ENCODE measurements at places on chromosomes 13 and 19.
A peak's percentile ranks its signal among the peaks of the same experiment; 100 is the strongest.

- DNase-seq = peak; percentile 52
Measured at GRCh38 chr13:26508885-26509284, 48.6 kb upstream of the WASF3 start.

DNA sequence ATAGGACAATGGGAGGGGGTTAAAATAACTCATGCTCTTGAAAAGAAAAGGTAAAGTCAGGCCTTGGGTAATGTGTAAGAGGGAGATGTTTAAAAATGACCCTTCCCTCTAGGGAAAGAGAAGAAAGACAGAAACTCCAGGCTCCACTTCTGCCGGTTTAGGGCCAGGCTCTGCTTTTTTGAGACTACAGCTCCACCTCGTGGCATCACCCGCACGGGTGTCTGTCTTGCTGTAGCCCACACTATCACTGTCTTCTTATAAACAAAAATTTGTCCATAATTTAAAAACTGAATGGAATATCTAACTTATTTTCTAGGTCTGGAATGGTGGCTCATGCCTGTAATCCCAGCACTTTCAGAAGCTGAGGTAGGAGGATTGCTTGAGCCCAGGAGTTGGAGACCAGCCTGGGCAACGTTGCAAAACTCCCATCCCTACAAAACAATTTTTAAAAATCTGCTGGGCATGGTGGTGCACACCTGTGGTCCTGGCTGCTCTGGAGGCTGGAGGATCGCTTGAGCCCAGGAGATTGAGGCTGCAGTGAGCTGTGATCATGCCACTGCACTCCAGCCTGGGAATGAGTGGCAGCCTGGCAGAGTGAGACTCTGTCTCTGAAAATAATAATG lies 65.1 kb upstream of the GTF3A start:
- peak; percentile 29 for DNase-seq

GRCh38 chr19:42313096-42313839 lies at the start of gene TMEM145:
TMEM145 (plus strand) TSS chr19:42313309; CDS start chr19:42313377, 68 bp downstream.
- DNase-seq = no peak

DNA sequence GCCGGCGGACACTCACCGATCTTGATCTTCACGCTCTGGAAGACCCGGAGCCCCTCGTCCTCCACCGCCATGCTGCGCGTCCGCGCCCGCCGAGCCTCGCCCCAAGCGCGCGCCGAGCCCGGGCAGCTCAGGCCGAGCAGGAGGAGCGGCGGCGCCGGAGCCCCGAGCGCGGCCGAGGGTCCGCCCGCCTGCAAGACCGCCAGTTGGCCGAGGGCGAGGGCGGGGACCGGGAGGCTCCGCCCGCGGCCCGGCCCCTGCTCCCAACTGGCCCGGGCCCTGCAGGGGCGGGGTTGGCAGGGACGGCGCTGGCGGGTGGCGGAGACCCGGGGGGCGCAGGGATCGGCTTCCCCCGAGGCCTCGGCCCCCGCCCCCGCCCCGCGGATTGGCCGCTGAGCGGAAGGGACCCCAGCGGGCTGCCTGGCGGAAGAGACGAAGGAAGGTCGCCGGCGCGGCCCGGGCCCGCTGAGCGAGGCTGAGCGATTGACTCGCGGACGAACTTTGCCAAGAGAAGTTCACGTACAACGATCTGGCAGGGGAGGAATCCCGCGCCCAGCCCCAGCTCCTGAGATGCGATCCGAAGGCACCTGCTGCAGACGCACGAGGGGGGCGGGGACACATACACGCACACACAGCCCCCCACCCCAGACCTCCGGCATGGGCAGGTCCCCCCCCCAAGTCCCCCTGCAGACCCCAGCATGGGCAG lies at the start of gene RASA3:
Gene RASA3, minus strand, starts transcription at position 205 of the 703 bp plus-strand sequence. Its CDS starts 134 bp downstream, at position 71.
- DNase-seq = no peak

DNA sequence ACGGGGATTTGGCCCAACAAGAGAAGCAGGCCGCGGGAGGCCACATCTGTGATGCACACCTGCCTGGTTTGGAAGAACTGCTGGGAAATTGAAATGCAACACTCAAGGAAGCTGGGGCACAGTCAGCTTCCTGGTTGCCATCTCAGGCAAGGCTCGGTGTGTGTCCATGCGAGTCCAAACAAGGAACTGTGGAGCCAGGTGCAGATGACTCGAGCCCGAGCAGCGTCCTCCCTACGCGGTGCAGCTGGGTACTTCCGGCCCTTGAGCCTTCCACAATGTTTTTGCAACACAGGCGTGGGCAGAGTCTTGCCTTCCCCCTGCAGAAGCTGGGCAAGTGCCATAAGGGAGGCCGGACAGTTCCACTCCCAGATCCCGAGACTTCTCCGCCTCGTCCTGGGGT lies 94.6 kb downstream of the CRYL1 start:
- DNase-seq = no peak

DNA sequence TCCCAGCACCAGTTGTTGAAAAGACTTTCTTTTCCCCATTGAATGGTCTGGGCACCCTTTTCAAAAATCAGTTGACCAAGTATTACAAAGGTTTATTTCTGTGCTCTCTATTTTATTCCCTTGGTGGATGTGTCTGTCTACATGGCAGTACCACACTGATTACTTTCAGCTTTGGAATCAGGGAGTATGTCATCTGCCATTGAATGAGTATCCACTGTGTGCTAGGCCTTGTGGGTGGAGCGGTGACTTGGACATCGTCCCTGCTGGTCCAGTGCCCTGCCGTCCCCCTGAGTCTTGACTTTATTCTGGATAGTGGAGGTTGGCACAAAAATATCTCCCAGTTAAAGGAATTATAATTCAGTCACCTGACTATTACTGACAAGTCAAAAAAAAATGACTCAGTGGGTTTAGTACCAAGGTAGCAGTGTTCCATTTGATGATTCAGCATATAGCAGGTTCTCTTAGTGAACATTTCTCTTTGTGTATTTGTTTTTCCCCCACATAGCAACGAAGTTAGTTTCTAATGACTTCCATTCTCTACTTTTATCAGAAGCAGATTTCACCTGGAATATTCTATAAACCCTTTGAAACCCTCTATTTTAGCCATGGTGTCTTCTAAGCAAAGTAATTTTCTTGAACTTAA lies 3.9 kb downstream of the UPF3A start:
- no peak for DNase-seq

- no peak for DNase-seq
Measured at GRCh38 chr19:3423183-3423829, 56.9 kb downstream of the NFIC start.

GRCh38 chr19:53275480-53275879 lies 8.0 kb upstream of the VN1R4 start:
- no peak for DNase-seq

- no peak for DNase-seq
Measured at GRCh38 chr13:99288089-99288488, 19.1 kb downstream of the GPR183 start.

GRCh38 chr13:40269086-40269485 lies 397.4 kb downstream of the FOXO1 start:
- DNase-seq = no peak

DNA sequence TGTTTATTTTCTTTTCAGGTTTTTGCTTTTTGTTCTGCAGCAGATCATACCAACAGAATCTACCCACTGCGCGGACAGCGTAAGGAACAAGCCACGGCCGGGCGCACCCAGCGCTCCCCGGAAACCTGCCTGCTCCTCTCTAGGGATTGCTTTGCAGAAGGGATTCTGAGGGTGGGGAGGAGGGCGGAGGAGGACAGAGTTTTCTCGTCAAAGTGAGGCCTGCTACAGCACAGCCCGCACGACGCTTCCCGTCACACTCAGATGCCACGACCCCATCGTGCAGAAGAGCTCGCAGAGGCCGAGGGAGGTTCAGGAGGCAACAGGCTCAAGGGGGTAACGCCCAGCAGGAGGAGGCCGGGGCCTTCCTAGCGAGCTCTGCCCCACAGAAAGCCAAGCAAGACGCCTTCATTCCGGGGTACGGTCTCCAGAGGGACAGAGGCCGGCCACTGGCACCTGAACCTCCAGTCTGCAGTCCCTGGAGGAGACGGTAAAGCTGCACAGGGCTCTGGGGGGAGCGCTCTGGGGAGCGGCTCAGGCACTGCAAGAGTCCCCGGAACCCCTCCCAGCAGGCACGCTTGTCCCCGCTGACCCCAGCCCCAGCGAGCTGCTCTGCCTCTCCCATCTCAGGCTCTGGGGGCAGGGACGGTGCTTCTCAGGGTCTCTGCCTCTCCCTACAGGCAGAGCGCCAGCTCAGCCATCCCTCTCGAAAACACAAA lies 6.9 kb downstream of the REXO1 start:
- no peak for DNase-seq

All from GOT3 (cell line).